ENCODE measurements at places on chromosomes 13 and 19.

DNA sequence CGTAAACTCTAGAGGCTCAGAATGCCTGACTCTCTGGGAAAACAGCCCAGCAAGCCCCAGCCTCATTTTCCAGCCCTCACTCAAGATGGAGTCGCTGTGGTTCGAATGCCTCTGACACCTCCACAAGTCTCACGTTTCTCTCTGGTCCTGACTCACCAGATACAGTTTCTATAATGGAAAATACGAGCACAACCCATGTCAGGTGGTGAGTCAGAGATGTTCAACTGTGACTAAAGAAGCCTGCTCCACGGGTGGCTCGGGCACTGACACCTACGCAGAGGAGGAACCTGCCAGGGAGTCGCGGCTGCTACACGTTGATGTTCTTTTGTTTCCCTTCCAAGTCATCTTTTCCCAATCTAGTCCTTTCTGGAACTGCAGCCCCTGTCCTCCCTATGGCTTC is 87.1 kb upstream of the STK24 start:
- no peak for DNase-seq

DNA sequence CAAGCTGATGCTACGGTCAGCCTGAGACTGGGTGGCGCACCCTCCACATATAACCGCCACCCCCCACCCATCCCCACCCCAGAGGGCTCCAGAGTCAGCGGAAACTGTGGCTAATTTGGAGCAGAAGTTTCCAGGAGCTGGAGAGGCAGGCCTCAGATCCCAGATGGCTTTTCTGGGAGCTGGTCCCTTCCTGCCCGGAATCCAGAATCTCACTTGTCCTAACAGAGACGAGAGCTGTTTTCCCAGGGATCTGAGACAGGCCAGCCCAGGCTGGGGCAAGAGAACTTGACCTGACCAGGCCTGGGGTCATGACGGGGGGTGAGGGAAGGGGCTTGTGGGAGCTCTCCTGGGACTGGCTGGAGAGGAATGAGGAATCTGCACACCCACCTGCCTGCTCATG is 6.5 kb downstream of the EPHX3 start:
- no peak for DNase-seq

DNA sequence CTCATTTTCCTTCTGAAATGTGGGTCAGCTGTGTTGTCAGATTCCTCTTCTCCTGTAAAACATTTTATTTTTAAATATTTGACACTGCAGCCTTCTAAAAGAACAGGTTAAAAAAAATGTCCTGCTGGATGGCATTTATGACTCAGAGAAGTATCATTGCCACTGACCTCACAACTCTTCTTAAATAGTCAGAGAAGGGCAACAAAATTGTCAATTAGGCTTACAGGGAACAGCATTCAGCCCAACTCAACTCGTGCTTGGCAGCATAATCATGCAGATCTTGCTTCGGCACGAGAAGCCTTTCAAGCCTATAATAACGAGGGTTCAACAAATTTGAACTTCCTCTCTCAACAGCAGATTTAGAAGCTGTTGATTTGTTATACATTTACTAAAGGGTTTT is 296.7 kb upstream of the DACH1 start:
- no peak for DNase-seq

GRCh38 chr13:45875951-45876350 is 24.4 kb upstream of the SIAH3 start:
- no peak for DNase-seq

- no peak for DNase-seq
These were observed 596 bp upstream of the GJB2 start for GRCh38 chr13:20193162-20193906.

- DNase-seq, result no peak
These were observed 918.8 kb upstream of the MIR17HG start for GRCh38 chr13:90428522-90429210.

DNA sequence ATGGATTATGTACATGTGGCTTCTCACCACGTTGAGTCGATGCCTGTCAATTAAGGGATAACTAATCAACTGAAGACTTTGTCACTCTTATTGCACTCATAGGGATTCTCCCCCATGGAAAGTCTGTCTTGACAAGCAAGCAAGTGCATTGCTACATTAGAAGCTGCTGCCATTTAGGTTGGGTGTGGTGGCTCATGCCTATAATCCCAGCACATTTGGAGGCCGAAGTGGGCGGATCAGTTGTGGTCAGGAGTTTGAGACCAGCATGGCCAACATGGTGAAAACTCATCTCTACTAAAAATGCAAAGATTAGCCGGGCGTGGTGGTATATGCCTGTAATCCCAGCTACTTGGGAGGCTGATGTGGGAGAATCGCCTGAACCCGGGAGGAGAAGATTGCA is 18.3 kb upstream of the ZNF846 start:
- no peak for DNase-seq

All from NCI-H1417 (cell line).